ENCODE measurements at places on chromosomes 13 and 19. TPM values are rescaled to one million over a fixed set of nuclear protein-coding genes. Genes with fewer than 3 reads are reported as not detected.

FSD1 gene
- total RNA-seq: 1.1 TPM

GRCh38 chr19:20080656-20081055 lies 2.9 kb downstream of the ZNF90 start:
- DNase-seq: no peak

DNA sequence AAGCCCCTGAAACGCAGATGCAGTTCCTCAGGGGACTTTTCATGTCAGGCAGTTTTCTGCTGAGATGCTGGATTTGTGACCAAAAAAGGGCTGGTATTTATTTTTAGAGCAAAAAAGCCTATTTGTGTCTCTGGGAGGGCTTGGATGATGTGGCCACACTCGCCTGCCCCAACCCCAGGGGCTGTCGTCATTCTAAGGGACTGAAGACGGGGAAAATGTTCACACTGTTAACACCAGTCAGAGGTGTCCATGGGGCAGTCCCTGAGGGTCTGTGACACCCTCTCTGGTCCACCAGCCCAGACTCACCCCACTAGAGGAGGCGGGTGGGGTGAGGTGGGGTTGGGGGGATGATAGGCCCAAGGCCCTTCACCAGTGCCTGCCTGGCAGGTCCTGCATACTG lies 15.9 kb upstream of the EPHX3 start:
- DNase-seq: peak; percentile 85

- DNase-seq: peak; percentile 75
Observed at GRCh38 chr19:45130888-45131615, 29.7 kb downstream of the NKPD1 start.

WDR62 gene
- total RNA-seq: 1.8 TPM

Measured in osteoblast (primary cell).